Cardiac fibroblast (primary cell): ENCODE measurements at places on chromosomes 2 and 18.

DNA sequence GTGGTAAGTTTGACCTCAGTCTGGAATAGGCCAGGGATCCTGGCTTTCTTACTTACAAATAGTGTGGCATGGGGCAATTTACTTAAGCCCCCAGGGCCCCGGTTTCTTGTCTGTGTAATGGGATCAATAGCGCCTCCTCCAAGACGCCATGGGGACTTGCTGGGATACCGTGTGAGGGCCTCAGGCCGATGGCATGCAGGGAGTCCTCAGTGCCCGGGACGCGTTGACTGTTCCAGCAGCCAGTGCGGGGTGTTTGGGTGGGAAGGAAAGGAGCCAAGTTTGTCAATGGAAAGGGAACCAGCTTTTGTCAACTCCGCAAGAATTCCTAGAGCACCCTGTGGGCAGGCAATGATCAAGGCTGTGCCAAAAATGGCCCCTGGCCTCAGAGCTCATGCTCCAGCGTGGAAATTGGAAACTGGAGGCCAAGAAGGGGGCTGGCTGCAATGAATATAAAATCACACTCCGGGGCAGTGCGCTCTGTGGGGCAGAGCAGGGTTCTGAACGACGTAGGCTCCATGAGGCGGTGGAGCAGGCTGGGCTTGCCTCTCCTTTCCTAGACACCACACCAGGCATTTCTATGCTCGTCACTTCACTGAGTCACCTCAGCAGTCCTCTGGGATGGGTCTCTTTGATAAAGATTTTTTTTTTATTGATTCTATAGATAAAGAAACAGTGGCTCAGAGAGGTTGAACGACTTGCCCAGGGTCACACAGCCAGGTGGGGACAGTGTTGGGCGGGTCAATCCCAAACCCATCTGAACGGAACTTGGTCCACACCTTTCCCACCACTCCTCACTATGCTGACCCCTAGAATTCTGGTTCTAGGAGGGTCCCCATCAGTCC, 56.7 kb upstream of the ASAP2 start:
- DNase-seq = no peak

DNA sequence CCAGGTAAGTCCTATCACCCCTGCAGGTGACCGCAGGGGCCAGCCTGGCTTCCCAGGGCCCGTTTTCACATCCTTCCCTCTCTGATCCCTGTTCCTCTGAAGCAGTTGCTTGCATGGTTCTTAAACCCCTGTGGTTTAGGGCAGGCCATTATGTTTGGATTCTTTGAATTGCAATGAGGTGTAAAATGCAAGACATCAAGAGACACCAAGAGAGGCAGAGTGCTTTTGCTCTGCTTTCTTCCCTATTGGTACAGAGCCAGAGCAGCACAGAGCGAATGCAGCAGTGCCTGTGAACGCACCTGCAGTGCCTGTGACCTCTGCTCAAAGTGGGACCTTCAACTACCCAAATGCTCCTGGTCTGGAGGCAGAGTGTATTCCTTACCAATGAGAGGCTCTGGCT, 7.6 kb downstream of the RFX8 start:
- no peak for DNase-seq

- DNase-seq = no peak
Measured at GRCh38 chr2:225008935-225009334, 33.3 kb downstream of the DOCK10 start.

DNA sequence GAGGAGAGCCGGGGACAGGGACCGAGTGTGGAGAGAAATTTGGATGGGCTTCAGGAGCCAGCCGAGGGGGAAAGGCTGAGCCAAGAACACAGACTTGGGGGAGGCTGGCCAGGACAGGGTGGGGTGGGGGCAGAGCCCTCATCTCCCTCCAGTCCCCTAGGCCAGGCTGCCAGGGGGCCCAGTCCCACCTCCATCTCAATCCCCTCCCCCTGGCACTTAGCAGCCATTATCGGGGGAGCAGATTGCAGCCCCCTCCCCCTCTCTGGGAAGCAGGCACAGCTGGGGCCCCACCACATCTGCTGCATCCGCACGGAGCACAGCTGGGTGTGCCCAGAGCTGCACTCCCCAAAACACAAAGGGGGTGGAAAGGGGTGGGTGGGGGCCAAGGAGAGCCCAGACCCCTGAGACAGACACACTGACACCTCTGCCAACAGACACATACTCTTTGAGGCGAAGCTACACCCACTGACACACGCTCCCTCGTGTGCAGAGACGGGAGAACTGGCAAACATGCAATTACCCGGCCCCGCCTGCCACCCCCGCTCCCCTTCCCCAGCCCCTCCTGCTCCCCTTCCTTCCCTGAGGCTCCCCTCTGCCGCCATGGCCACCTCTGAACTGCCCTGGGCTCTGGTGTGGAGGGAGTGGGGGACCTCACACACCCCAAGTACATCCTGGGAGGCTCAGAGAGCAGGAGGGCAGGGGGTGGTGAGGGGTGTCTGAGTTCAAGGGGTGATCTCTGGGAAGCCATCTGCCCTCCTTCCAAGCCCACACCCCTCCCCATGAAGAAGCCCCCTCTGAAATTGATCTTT, 5.1 kb upstream of the ASIC4 start:
- DNase-seq = no peak

DNA sequence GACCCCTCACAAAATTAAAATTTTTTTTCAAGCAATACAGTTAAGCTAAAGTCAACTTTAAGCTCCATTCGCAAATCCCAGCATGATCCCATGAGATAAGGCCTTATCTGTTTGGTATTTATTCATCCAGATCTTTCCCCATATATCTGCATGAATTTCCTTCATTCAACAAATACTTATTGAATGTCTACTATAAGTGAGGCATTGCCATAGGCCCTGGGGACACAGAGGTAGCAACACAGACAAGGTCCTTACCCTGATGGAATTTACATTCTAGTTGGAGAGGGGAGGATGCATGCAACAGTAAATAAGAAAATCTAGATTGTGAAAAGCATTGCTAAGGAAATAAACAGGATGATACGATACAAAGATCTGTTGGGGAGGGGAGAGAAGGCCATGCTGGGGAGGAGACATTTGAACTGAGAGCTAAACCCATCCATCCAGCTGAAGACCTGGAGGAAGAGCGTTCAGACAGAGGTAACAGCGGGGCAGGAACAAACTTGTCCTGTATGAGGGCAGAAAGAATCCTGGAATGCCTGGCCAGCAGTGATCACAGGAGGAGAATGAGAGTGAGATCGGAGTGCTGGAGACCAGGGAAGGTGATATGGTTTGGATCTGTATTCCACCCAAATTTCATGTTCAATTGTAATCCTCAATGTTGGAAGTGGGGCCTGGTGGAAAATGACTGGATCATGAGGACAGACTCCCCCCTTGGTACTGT, 71.6 kb downstream of the SDC1 start:
- no peak for DNase-seq

- no peak for DNase-seq
Measured at GRCh38 chr2:224841910-224842309, 125.7 kb upstream of the CCDC195 start.
